ENCODE measurements at places on chromosomes 2 and 18. TPM values are rescaled to one million over a fixed set of nuclear protein-coding genes. Genes with fewer than 3 reads are reported as not detected.

Gene SERPINB4
- not detected for total RNA-seq

Gene STEAP3
- 50.9 TPM for total RNA-seq

Gene ALK
- 0.27 TPM for total RNA-seq

Gene SEPTIN10
- total RNA-seq: 137 TPM

Gene IL1RL2
- 1.7 TPM for total RNA-seq

Gene PJVK
- 1.6 TPM for total RNA-seq

Gene GBX2
- 0.25 TPM for total RNA-seq

Gene MYO5B
- total RNA-seq: 0.16 TPM

Gene ZNF407
- total RNA-seq: 21.7 TPM

Gene SNTG2
- total RNA-seq: not detected

Gene PRSS56
- total RNA-seq: not detected

Gene SGO2
- 23.3 TPM for total RNA-seq

Gene CYP26B1
- total RNA-seq: 2.5 TPM

Gene TUBB8B
- total RNA-seq: not detected

Gene PXDN
- total RNA-seq: 137 TPM

Gene AQP12B
- total RNA-seq: not detected

Gene TPO
- total RNA-seq: not detected

Gene VWC2L
- total RNA-seq: not detected

Gene ZBTB7C
- total RNA-seq: 0.41 TPM

Gene PLCL1
- total RNA-seq: 12.4 TPM

Gene EN1
- 0.63 TPM for total RNA-seq

Gene STRADB
- total RNA-seq: 57.6 TPM

Gene EPG5
- 14.6 TPM for total RNA-seq

Gene AFF3
- total RNA-seq: not detected

Gene CD226
- 0.99 TPM for total RNA-seq

Gene C2orf72
- not detected for total RNA-seq

Gene RETSAT
- total RNA-seq: 31.2 TPM

Gene LYPD1
- 0.74 TPM for total RNA-seq

Gene MYL1
- total RNA-seq: not detected

Gene ACTG2
- total RNA-seq: 2.4 TPM

Gene LAMA1
- total RNA-seq: 30.1 TPM

Gene SPDYA
- 6.5 TPM for total RNA-seq

Gene SMYD1
- not detected for total RNA-seq

Gene HOXD12
- total RNA-seq: not detected

Gene PRKAG3
- total RNA-seq: 0.41 TPM

Gene NAGK
- 58.1 TPM for total RNA-seq

Gene OTOS
- not detected for total RNA-seq

Gene ZNF892
- total RNA-seq: 4.9 TPM

Gene LBX2
- 3.0 TPM for total RNA-seq

Gene SPAG16
- 35.2 TPM for total RNA-seq

Gene RUFY4
- not detected for total RNA-seq

Gene ITGB6
- not detected for total RNA-seq

Gene FSHR
- total RNA-seq: not detected

Gene CAD
- 35.5 TPM for total RNA-seq

Gene PLGLB2
- total RNA-seq: not detected

Gene INO80D
- total RNA-seq: 12.0 TPM

Gene FAM124B
- 1.2 TPM for total RNA-seq

Gene TSPYL6
- 0.25 TPM for total RNA-seq

Gene RNU2-63P
- not detected for total RNA-seq

Gene SKA1
- 3.0 TPM for total RNA-seq

Gene NPPC
- not detected for total RNA-seq

Gene TNS1
- 54.5 TPM for total RNA-seq

Gene HRH4
- under 0.01 TPM for total RNA-seq

Gene LIPG
- 3.2 TPM for total RNA-seq

Gene CAPN14
- 0.16 TPM for total RNA-seq

Gene HOXD9
- not detected for total RNA-seq
